Lung (tissue), 17 donors: ENCODE measurements at places on chromosomes 1 and 21. TPM values are rescaled to one million over a fixed set of nuclear protein-coding genes. Genes with fewer than 3 reads are reported as not detected.

WDR64 gene
- not detected for total RNA-seq

NFIA gene
- total RNA-seq = 63.4 TPM

GPX7 gene
- total RNA-seq = 7.3 TPM

KIF17 gene
- total RNA-seq = 9.6 TPM

CELA3B gene
- total RNA-seq = 6.7 TPM

AMPD1 gene
- total RNA-seq = 0.34 TPM

ACTL8 gene
- not detected for total RNA-seq

PIGM gene
- 7.5 TPM for total RNA-seq

TSTD1 gene
- total RNA-seq = 43.2 TPM
